ENCODE measurements at places on chromosomes 6 and 20. TPM values are rescaled to one million over a fixed set of nuclear protein-coding genes. Genes with fewer than 3 reads are reported as not detected.

LY6G6F gene
- total RNA-seq, result not detected

LY86 gene
- not detected for total RNA-seq

CYP39A1 gene
- 6.3 TPM for total RNA-seq

TSHZ2 gene
- total RNA-seq, result 31.0 TPM

ASIP gene
- total RNA-seq, result not detected

SLC44A4 gene
- total RNA-seq, result 0.66 TPM

VSTM2L gene
- 31.9 TPM for total RNA-seq

EDN1 gene
- 8.5 TPM for total RNA-seq

NRSN1 gene
- total RNA-seq, result 1.1 TPM

UBE2V1 gene
- 138 TPM for total RNA-seq

ADGRB3 gene
- 13.9 TPM for total RNA-seq

FERMT1 gene
- total RNA-seq, result 24.7 TPM

BNIP5 gene
- not detected for total RNA-seq

MMP24 gene
- total RNA-seq, result 0.99 TPM

WFDC5 gene
- not detected for total RNA-seq

DOK5 gene
- total RNA-seq, result 3.7 TPM

ZNF512B gene
- 61.0 TPM for total RNA-seq

UNC5CL gene
- 2.1 TPM for total RNA-seq

FAM209B gene
- 0.36 TPM for total RNA-seq

Data from mesothelial cell of epicardium (in vitro differentiated cells).